ENCODE measurements at places on chromosomes 2 and 18. TPM values are rescaled to one million over a fixed set of nuclear protein-coding genes. Genes with fewer than 3 reads are reported as not detected.

The KYNU gene
- total RNA-seq, result not detected

The DAW1 gene
- 8.5 TPM for total RNA-seq

The PROC gene
- not detected for total RNA-seq

The CELF4 gene
- total RNA-seq, result not detected

The EFR3B gene
- total RNA-seq, result 0.43 TPM

The FBXO15 gene
- 1.1 TPM for total RNA-seq

The GPR148 gene
- total RNA-seq, result not detected

The SEMA4F gene
- 1.9 TPM for total RNA-seq

The COLEC11 gene
- total RNA-seq, result not detected

The RAB17 gene
- total RNA-seq, result not detected

The OTOS gene
- not detected for total RNA-seq

- no peak for DNase-seq
Observed at GRCh38 chr2:231549446-231550239, 19.4 kb upstream of the NMUR1 start.

- no peak for DNase-seq
Observed at GRCh38 chr2:232493701-232494474, 6.3 kb upstream of the ECEL1 start.

- no peak for DNase-seq
Observed at GRCh38 chr18:46176001-46176400, 71.8 kb downstream of the HAUS1 start.

GRCh38 chr2:236847023-236847422, 238.7 kb upstream of the COPS8 start:
- DNase-seq, result no peak

DNA sequence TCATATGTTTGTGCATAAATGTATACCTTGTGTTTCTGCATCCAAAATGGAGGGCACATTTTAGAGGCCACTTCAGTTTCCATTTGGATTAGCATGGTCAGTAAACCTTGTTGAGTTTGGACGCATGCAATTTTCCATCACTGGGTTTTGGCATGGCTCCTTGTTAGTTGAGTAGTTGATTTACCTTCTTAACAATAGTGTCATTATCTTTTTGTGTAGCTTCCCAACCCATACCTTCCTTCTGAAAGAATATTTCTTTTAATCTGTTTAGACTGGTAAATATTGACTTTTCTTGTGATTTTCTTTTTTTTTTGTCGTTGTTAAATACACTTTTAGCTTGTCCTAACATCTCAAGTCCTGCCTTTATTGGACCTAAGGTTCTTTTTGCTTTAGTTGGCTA, 15.5 kb downstream of the RPIA start:
- DNase-seq, result no peak

DNA sequence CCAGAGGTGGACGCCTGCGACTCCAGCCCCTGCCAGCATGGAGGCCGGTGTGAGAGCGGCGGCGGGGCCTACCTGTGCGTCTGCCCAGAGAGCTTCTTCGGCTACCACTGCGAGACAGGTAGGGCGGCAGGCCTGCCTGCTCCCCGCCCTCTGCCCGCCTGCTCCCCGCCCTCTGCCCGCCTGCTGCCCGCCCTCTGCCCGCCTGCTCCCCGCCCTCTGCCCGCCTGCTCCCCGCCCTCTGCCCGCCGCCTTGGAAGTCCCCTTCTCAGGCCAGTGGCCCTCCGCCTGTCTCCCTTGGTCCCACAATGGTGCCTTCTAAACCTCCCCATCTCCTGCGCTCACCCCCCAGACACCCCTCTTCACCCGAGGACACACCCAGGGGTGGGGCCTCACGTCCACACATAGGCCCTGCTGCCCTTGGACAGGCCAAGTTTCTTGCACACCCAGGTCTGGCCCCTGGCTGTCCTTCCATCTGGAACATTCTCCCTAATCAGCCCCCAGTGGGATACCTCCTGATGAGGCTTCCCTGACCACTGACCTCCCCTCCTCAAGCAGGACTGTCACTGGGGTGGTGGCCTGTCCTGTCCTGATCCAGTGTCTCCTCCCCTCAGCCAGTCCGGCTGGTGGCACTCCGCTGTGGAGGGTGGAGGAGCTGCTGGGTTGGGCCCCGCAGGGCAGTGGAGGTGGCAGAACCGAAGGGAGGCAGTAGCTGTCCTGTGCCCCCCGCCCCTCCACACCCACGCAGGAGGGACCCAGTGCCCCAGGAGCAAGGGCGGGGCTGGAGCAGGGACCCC, 37.9 kb downstream of the MTERF4 start:
- DNase-seq, result no peak

- no peak for DNase-seq
Observed at GRCh38 chr18:55031979-55032378, 72.7 kb upstream of the CCDC68 start.

GRCh38 chr18:27577265-27577664, 392.2 kb upstream of the CHST9 start:
- DNase-seq, result no peak

- DNase-seq, result no peak
Observed at GRCh38 chr2:150327564-150328489, 159.6 kb downstream of the RND3 start.

- DNase-seq, result no peak
Observed at GRCh38 chr2:113088213-113088992, 20.6 kb downstream of the IL1F10 start.

- DNase-seq, result no peak
Observed at GRCh38 chr2:229530434-229530833, 183.9 kb downstream of the DNER start.

DNA sequence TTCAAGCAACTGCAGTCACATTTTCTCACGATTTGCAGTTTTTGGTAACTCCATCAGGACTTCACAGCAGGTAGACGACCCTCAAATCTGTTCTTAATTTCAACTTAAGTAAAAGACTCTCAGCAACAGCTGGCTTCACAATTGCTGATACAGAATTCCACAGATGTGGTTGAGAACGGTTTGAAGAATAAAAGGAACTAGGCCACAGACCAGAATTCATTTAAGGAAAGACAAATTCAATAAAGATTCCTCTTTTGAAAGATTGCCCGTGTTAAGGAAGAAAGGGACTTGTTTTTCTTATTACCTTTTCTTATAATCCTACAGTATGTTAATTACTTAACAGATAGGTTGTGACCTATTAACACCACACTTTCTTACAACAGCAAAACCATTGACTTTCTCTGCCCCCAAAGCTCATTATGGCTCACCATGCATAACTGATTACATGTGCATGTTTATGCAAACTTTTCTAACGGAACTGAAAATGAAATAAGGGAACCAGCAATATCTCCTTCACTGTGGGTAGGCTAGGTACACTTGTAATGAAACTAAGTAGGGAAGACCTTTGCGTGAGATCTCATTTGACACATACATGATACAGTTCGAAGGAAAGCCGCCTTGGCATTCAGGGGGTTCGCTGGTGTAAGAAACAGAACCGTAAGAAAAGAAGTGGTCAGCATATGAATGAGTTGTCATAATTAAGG, 4.7 kb upstream of the ZNF516 start:
- DNase-seq, result no peak

- no peak for DNase-seq
Observed at GRCh38 chr2:163465440-163465839, 270.4 kb downstream of the FIGN start.

DNA sequence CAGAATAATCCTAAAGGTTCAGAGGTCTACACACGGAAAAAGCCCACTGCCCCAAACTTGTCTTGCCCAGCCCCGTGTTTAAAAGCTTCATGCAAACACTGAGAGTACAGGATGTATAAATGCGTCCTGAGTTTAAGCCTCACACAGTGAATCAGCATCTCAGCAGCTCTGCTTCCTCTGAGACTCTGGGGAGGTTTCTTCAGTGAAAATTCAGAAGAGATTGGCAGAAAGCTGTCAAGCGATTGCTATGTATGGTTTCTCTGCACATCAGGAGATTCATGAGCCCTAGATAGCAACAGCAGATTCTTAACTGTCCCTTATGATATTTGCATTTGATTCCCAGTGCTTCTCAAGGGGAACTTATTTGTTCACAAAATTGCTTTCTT, 27.1 kb downstream of the CRACDL start:
- no peak for DNase-seq

DNA sequence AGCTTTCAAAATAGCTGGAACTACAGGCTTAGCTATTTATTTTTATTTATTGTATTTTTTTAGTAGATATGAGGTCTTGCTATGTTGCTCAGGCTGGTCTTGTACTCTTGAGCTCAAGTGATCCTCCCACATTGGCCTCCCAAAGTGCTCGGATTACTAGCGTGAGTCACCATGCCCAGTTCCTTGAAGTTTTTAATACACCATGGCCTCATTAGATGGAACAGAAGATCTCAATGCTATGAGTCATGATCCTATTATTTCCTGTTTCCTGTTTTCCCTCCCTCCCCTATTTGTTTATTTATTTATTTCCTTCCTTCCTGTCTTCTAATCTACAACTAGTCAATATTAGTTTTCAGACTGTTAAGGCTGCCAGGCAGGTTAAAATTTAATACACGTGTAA, 309.0 kb downstream of the CMPK2 start:
- peak; percentile 78 for DNase-seq
